LoVo (cell line): ENCODE measurements at places on chromosomes 13 and 19.

DNA sequence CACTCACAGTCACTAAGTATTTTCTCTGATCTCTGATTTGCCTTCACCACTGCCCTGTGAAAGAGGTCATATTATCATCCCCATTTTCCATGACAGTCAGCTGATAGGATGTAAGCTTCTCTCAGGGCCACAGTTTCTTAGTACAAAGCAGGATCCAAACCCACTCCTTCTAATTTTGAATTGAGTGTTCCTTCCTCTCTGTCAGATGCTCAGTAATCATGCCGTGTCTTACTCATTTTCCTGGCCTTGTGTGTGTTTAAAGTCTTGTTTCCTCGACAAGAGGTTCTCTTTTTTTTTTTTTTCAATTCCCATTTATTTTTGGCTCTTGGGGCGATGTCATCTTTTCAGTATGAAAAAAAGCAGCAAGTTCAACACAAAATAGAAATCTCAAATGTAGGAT lies 72.3 kb downstream of the NAA16 start:
- DNase-seq, result no peak

DNA sequence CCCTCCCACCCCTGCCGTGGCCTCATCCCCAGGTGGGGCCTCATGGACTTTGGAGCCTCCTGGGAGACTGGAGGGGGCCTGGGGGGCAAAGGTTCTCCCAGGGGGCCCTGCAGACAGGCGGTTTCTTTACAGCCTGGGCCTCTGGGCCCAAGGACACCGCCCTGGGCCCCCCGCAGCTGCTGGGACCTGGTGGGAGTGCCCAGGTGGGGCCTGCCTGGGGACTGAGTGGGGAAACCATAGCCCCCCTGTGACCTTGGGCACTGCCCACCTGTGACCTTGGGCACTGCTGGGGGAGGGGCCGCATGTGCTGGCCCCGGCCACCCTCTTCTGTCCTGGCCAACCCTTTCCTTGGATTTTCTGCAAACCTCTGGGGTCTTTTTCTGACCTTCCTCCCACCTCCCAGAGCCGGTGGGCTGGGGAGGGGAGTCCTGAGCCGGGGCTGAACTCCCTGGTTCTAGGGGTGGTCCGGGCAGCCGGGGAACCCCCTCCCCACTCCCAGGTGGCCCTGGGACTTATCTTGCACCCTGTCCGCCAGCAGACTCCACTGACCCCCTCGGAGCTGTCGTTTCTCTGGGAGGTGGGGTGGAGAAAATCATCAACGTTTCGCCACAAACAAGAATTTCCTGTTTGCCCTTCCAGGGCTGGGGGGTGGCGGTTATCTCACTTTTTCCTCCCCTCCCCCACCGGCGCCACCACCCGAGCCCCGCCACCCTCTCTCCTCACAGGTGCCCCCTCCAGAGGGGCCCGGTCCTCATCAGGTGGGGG lies 27.0 kb downstream of the ARID3A start:
- DNase-seq, result no peak

GRCh38 chr13:90763476-90764150 lies 583.9 kb upstream of the MIR17HG start:
- DNase-seq, result no peak

DNA sequence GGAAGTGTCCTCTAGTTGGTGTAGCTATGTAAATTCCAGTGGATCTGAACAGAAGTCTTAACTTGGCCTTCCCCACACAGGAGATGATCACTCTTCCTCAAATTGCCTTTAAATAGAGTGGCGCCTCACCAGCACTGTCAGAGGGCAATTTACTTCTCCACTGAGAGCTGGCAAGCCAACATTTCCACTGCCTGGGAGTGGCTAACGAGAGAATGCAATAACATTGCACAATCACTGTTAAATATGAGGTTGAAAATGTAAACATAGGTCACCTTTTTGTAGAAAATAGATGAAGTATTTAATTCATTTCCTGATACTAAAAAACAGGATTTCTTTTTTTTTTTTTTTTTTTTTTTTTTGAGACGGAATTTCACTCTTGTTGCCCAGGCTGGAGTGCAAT lies 55.4 kb upstream of the UBL3 start:
- peak; percentile 55 for DNase-seq

DNA sequence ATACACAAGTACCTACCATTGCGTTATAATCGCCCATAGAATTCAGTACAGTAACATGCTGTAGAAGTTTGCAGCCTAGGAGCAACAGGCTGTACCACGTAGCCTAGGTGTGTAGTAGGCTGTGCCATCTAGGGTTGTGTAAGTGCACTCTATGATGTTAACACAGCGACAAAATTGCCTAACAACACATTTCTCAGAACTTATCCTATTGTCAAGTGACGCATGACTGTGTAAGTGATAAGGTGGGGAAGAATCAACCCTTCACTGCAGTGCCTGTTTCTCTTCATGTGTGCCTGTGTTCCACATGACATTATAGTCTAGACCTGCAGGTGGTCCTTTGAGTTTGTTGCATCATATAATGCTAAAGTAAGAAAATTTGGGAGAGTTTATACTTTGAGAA lies 94.0 kb downstream of the PCDH9 start:
- DNase-seq, result no peak

- peak; percentile 80 for DNase-seq
Observed at GRCh38 chr13:24995225-24995804, 100.6 kb upstream of the PABPC3 start.

DNA sequence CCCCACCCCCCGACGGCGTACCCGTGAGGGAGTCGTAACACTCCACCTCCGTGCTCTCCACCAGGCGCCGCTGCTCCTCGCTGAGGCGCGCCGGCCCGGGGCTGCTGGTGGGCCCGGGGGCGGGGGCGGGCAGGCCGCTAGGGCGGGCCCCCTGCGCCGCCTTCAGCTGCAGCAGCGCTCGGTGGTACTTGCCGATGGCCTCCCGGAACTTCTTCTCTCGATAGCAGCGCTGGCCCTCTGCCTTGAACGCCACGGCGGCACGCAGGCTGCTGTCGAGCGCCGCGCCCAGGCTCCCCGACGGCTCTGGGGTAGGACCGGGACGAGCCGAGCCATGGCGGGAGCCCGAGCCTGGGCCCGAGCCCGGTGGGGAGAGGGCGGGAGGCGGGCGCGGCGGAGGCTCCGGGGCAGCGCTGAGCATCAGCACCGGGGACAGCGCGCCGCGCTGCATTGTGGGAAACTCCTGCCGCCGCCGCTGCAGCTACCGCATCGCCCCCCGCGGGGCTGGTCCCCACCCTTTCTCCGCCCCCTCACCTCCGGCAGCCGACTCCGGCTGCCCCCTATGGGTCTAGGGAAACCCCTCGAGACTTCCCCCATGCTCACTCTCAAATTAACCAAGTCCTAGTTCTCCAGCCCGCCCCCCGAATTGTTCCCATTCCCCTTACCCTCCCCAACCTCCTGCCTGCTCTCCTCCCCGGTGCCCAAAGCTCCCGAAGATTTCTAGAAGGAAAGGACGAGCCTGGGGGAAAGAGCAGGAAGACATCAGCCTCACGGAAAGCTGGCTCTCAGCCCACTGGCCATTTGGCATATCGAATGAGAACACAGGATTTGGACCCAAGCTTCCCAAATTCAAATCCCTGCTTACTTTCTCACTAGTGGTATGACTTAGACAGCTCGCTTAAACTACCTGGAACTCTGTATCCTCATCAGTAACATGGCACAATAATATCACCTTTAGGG lies at the start of gene TTC9B:
TSS of gene TTC9B (minus strand) at position 451 of the 957 bp plus-strand sequence. CDS start at position 448, 3 bp downstream.
- no peak for DNase-seq

DNA sequence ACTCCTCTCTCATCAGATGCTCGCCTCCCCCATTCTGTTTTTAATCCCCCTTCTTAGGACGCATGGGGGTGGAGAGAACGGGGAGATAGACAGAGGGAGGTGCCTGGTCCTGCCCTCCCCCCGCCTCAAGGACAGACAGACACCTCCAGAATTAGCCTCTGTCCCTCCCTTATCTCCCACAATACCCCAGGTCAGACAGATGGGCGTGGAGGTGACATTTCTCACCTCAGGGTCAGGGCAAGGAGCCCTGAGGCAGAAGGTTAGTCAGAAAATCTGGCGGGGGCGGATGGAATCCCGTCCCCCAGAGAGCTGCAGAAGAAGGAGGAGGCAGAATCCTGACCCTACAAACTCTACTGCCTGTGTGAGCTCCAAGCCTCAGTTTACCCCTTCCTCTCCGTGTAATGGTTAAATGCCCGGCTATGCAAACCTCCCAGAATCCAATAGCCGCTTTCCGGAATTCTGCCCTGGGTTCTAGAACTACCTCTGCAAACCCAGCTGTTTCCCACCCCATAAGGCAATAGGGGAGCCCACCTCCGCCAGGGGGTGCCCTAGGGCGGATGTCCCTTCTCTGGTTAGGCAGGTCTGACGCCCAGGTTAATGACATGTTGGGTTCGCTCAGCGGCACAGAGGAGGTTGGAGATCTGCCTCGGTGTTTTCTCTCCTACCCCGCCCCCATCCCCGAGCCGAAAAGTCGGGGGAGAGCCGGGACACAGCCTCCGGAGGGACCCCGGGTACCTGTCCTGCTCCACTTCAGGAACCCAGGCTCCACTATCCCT lies 900 bp downstream of the PPP1R13L start:
- DNase-seq, result peak; percentile 80

GRCh38 chr19:42521346-42522030 lies 6.8 kb downstream of the CEACAM1 start:
- DNase-seq, result no peak

- peak; percentile 90 for DNase-seq
Observed at GRCh38 chr13:50124536-50125303, 109.5 kb downstream of the KCNRG start.

GRCh38 chr19:34330116-34330515 lies 34.9 kb upstream of the GPI start:
- DNase-seq, result no peak

GRCh38 chr19:33486936-33487811 lies 34.4 kb downstream of the PEPD start:
- DNase-seq, result no peak

- DNase-seq, result no peak
Observed at GRCh38 chr13:51266642-51267041, 44.4 kb downstream of the FAM124A start.

- no peak for DNase-seq
Observed at GRCh38 chr13:91644806-91645205, 246.4 kb downstream of the GPC5 start.

DNA sequence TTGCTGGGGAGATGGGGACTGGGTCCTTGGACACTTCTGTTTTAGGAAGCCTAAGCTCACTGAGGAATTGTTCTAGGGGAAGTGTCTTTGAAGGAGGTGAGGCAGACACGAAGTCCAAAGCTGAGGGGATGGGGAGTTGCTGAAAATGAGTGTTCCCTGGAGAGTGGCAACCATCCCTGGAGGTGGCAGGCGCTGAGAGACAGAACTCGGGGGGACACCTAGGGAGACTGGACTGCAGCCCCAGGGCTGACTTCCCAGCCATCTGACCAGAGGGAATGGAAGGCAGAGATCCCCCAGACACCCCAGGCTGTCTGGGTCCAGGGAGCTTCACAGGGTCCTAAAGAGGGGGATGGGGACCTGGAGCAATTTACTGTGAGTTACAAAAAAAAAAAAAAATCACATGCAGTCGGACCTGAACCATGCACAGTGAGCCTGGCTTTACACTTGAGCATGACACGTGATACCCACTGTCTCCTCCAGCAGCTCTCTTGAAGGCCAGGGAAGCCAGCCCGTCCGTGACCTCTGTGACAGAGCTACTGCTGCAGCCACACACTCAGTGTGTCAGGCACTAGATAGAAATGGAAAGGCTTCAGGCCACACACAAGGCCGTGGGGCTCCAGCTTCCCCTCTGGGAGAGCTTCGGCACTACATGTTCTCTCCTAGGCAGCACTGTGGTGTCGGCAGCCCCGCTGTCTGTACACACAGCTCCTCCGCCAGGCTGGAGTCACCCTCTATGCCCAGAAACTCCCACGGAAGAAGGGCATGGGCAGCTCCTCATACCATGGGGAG lies 77.1 kb upstream of the KCTD15 start:
- no peak for DNase-seq

GRCh38 chr19:18416778-18417249 lies 2.4 kb upstream of the SSBP4 start:
- DNase-seq, result no peak
